ENCODE measurements at places on chromosomes 3 and 15.

GRCh38 chr15:95922431-95922830 is 408.1 kb upstream of the NR2F2 start:
- no peak for DNase-seq

DNA sequence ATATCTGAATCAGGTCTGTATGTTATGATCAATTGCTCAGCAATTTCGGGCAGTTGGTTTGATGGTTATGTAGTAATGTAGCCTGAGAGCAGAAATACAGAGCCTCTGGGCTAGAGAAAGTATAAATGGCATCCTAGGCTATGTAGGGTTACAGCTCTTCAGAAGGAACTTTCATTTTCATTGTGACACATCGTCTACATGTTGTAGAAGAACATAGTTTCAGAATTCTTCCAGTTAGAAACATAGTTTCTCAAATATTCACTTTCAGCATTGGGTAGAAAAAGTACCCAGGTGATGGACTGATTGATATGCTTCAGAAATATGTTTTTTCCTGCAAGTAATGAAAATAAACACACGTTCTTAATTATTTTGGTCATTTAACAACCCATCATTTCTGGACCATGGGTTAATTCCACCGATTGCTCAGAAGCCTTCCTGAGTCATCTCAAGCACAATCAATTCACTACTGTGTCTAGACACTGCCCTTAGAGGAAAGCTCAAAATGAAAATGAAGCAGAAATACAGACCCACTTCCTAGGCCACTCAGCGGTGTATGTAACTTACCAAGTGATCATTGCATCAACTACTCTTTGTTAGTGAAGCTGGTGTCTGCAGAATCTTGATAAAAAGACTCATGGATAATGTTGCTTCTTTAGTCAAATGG is 88.8 kb upstream of the TSEN2 start:
- no peak for DNase-seq

GRCh38 chr3:195197765-195198425 is 73.1 kb downstream of the XXYLT1 start:
- no peak for DNase-seq

DNA sequence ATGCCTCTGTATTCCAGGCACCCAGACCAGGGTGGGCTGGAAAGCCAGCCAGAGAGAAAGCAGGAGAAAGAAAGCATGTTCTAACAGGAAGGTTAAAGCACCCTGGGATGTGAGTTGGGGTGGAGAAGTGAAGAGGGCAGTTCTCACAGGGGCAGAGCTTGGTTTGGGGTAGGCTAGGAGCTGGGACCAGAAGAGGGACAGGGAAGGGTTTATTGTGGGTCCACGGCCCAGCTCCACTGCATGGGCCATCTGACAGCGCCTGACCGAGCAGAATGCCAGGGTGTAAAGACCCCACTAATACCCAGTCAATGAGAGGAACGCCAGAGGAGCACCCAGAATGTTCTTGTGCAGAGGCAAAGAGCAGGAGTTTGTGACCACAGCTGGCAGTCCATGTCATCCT is 27.1 kb upstream of the MAGEF1 start:
- no peak for DNase-seq

- peak; percentile 87 for DNase-seq
These were observed at the start of gene CELSR3 for GRCh38 chr3:48662753-48663488. TSS of gene CELSR3 (minus strand) at chr3:48662886. CDS start at chr3:48662634, 252 bp downstream.

DNA sequence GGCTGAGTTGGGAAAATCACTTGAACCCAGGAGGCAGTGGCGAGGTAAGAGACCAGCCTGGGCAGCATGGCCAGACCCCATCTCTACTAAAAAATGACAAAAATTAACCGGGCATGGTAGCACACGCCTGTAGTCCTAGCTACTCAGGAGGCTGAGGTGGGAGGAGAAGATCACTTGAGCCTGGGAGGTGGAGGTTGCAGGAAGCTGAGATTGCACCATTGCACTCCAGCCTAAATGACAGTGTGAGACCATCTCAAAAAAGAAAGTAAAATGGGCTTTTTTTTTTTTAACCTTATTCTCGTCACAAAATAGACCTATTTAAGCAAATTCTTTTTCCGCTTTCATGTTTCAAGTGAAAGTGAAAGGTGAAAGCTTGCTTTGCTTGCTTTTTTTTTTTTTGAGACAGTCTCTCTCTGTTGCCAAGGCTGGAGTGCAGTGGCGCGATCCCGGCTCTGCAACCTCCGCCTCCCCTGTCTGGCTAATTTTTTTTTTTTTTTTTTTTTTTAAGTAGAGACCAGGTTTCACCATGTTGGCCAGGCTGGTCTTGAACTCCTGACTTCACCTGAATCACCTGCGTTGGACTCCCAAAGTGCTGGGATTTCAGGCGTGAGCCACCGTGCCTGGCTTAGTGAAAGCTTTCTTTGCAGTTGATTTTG is 3.6 kb downstream of the PDIA3 start:
- no peak for DNase-seq

Data from NT2/D1 (cell line).